Effector memory CD8-positive, alpha-beta T cell (primary cell): ENCODE measurements at places on chromosomes 2 and 18.

DNA sequence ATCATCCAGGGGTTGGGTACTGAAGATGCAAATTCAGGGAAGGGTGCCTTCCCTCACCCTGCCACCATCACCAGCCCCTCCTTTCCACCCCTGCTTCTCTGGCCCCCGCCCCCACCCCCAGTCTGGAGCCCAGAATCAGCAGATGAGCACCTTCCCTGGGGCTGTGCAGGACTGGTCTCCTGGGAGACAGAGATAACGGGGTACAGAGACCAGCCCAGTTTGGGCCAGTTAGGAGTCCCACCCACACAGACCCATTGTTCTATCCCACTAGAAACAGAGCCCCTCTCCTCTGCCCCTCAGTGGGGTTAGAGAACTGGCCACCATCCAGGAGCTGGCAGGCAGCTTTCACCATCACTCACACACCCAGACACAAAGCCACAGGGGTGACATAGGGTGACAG lies 4.5 kb upstream of the CRYBA2 start:
- H3K4me1 ChIP-seq, result peaks cover 12% of the 10 kb centered on the region

DNA sequence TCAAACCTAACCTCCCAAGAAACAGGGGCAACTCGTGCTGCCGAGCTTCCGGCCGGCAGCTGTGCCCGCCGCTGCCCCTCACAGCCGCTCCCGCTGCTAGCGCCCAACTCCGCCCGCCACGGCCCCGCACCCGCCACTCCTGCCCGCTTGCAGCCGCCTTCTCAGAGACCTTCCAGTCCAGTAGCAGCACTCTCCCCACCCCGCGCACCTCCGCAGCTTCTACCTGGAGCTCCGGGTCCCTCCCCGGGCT lies 722 bp upstream of the C2orf15 start:
- peaks cover 4% of the 10 kb centered on the region for H3K4me1 ChIP-seq
- peak overlapping the region; percentile 97 for H3K27ac ChIP-seq
- no peaks in the 10 kb centered on the region for H3K27me3 ChIP-seq
- no peak for DNase-seq
- peak overlapping the region; percentile 98 for H3K4me3 ChIP-seq

GRCh38 chr2:168734199-168734760 lies 68.2 kb upstream of the NOSTRIN start:
- H3K4me3 ChIP-seq, result no peak overlapping the region
- no peaks in the 10 kb centered on the region for H3K36me3 ChIP-seq
- H3K27ac ChIP-seq, result no peak overlapping the region
- H3K27me3 ChIP-seq, result no peaks in the 10 kb centered on the region
- H3K4me1 ChIP-seq, result peaks cover 14% of the 10 kb centered on the region

- H3K27me3 ChIP-seq, result no peaks in the 10 kb centered on the region
- no peak overlapping the region for H3K27ac ChIP-seq
- H3K36me3 ChIP-seq, result peaks cover 4% of the 10 kb centered on the region
- peaks cover 26% of the 10 kb centered on the region for H3K4me1 ChIP-seq
- no peak overlapping the region for H3K4me3 ChIP-seq
These were observed 72.8 kb upstream of the TTC39C start for GRCh38 chr18:23941791-23942190.

GRCh38 chr18:47935321-47936055 lies 5.0 kb upstream of the SMAD2 start:
- no peak overlapping the region for H3K27ac ChIP-seq
- no peaks in the 10 kb centered on the region for H3K27me3 ChIP-seq
- H3K36me3 ChIP-seq, result no peaks in the 10 kb centered on the region

DNA sequence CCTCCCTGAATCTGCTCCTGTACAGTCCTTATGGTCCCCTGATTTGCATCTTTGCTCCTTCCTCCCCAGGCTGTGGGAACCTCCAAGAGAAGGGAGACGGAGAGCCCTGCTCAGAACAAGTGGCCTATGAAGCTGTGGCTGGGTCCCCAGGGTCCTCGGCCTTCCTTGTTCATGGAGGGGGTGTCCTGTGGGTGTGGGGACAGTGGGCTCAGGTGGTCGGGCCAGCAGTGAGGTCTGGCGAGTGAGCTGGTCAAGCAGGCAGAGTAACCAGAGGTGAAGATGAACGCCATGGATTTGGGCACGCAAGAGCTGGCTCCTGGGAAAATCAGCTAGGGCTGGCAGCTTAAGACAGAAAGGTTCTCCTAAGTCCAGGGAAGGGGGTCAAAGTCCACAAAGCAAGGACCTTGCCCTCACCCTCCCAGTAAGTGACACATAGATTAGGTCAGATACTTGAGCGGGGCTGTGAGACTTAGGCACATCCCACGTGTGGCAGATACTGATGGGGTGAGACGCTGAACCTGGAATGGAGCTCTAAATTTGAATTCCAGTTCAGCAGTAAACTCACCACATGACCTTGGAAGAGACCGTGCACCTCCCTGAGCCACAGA lies 24.8 kb downstream of the GNLY start:
- H3K4me3 ChIP-seq, result no peak overlapping the region
- H3K4me1 ChIP-seq, result no peaks in the 10 kb centered on the region
- H3K36me3 ChIP-seq, result no peaks in the 10 kb centered on the region
- H3K27ac ChIP-seq, result no peak overlapping the region
- DNase-seq, result no peak
- H3K27me3 ChIP-seq, result peaks cover 11% of the 10 kb centered on the region

- no peak for DNase-seq
- H3K4me1 ChIP-seq, result peaks cover 22% of the 10 kb centered on the region
- no peaks in the 10 kb centered on the region for H3K27me3 ChIP-seq
- no peak overlapping the region for H3K27ac ChIP-seq
- H3K4me3 ChIP-seq, result peak overlapping the region; percentile 63
- H3K36me3 ChIP-seq, result peaks cover 10% of the 10 kb centered on the region
These were observed 12.2 kb downstream of the METAP1D start for GRCh38 chr2:172011812-172012575.

DNA sequence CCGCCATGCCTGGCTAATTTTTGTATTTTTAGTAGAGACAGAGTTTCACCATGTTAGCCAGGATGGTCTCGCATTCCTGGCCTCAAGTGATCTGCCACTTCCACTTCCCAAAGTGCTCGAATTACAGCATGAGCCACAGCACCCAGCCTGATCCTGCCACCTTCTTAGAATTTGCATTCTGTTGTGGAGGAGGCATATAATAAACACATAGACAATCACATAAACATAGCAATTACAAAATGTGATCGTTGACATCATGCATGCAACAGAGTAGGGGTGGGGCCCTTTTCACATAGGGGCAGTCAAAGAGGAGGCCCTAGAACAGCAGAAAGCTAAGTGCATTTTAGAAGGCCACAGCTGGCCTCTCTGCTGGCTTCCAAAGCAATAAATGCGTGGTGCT lies 39.9 kb upstream of the TSPYL6 start:
- no peak for DNase-seq
- no peak overlapping the region for H3K4me3 ChIP-seq
- no peaks in the 10 kb centered on the region for H3K27me3 ChIP-seq
- H3K4me1 ChIP-seq, result no peaks in the 10 kb centered on the region
